ENCODE measurements at places on chromosomes 5 and 9. TPM values are rescaled to one million over a fixed set of nuclear protein-coding genes. Genes with fewer than 3 reads are reported as not detected.

- H3K36me3 ChIP-seq: no peaks in the 10 kb centered on the region
- DNase-seq: no peak
- H3K27ac ChIP-seq: no peak overlapping the region
- H3K4me1 ChIP-seq: no peaks in the 10 kb centered on the region
- no peak overlapping the region for H3K4me3 ChIP-seq
- no peaks in the 10 kb centered on the region for H3K27me3 ChIP-seq
These were observed 420.8 kb downstream of the MTRR start for GRCh38 chr5:8289779-8290178.

- H3K27ac ChIP-seq: peak overlapping the region; percentile 79
- peaks cover 20% of the 10 kb centered on the region for H3K36me3 ChIP-seq
- peak overlapping the region; percentile 37 for H3K4me3 ChIP-seq
- H3K4me1 ChIP-seq: peaks cover 27% of the 10 kb centered on the region
These were observed 41.9 kb downstream of the NACC2 start for GRCh38 chr9:136052991-136053756.

DNA sequence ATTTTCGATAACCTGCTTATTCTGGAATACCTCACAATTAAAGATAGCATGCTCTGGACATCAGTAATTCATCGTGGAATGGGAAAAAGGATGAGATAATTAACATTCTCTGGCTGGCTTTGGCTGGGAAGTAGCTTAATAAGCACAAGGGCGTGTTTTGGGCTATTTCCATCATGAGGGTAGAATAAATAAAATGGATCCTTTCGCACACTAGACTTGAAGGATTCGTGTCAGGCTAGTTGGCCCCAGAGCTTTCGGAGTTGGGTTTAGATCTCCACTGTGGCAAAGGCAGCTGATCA, 151.2 kb upstream of the ADRA1B start:
- no peaks in the 10 kb centered on the region for H3K36me3 ChIP-seq
- peak overlapping the region; percentile 60 for H3K27ac ChIP-seq
- DNase-seq: no peak
- no peaks in the 10 kb centered on the region for H3K27me3 ChIP-seq
- H3K4me1 ChIP-seq: peaks cover 16% of the 10 kb centered on the region

- no peaks in the 10 kb centered on the region for H3K4me1 ChIP-seq
- no peak overlapping the region for H3K4me3 ChIP-seq
- no peak for DNase-seq
- H3K27ac ChIP-seq: no peak overlapping the region
- H3K36me3 ChIP-seq: no peaks in the 10 kb centered on the region
- no peaks in the 10 kb centered on the region for H3K27me3 ChIP-seq
These were observed 134.7 kb upstream of the SV2C start for GRCh38 chr5:75948438-75948837.

DNA sequence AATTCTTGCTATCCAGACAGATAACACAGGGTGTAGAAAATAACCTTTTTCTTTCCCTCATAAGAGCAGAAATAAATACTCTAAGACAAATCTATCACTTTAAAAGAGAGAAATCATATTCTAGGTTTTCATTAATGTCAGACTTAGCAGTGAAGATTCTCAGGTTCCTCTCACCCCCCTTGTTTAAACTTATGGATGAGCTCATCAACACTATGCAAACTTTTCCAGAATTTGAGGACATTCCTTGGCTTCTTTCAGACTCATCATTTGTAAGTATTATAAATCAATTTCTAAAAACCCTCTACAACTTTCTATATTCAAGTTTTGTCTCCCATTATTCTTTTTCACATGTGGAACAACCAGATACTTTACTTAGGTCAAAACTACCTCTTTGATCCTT, 374.9 kb upstream of the TRPC7 start:
- H3K4me3 ChIP-seq: no peak overlapping the region
- no peak overlapping the region for H3K27ac ChIP-seq
- DNase-seq: no peak
- no peaks in the 10 kb centered on the region for H3K27me3 ChIP-seq

- DNase-seq: no peak
- H3K27me3 ChIP-seq: no peaks in the 10 kb centered on the region
- H3K4me3 ChIP-seq: no peak overlapping the region
- H3K36me3 ChIP-seq: peaks cover 4% of the 10 kb centered on the region
- H3K27ac ChIP-seq: no peak overlapping the region
- H3K4me1 ChIP-seq: no peaks in the 10 kb centered on the region
These were observed 41.3 kb downstream of the EFCAB9 start for GRCh38 chr5:172235132-172235780.

GRCh38 chr5:55582256-55582655, 47.5 kb upstream of the PLPP1 start:
- no peak for DNase-seq
- no peaks in the 10 kb centered on the region for H3K27me3 ChIP-seq
- no peak overlapping the region for H3K4me3 ChIP-seq
- H3K4me1 ChIP-seq: peaks cover 20% of the 10 kb centered on the region
- no peak overlapping the region for H3K27ac ChIP-seq
- no peaks in the 10 kb centered on the region for H3K36me3 ChIP-seq

DNA sequence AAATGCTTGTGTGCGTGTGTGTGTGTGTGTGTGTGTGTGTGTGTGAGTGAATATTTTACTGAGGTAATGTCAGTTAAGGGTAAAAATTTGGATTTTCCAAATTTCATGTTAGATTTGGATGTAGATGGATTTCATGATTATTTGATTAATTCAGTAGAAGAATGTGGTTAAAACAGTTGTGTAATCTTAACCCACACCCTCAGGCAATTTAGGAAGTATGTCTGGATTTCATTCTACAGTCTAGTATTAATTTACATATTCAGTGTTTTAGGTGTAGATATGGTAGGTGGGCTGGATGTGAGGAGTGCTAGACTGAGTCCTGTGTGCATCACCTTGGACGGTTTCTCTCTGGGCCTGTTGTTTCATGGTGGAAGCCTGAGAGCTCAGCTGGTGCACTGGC, 99.1 kb upstream of the CKMT2 start:
- no peaks in the 10 kb centered on the region for H3K4me1 ChIP-seq
- H3K27me3 ChIP-seq: no peaks in the 10 kb centered on the region
- H3K4me3 ChIP-seq: no peak overlapping the region
- H3K27ac ChIP-seq: no peak overlapping the region
- H3K36me3 ChIP-seq: no peaks in the 10 kb centered on the region

GRCh38 chr9:135929656-135930445, 22.5 kb upstream of the CAMSAP1 start:
- H3K27ac ChIP-seq: no peak overlapping the region
- DNase-seq: no peak
- H3K36me3 ChIP-seq: peaks cover 36% of the 10 kb centered on the region
- H3K4me3 ChIP-seq: no peak overlapping the region
- H3K4me1 ChIP-seq: no peaks in the 10 kb centered on the region

GRCh38 chr9:98501819-98502218, 206.9 kb downstream of the GABBR2 start:
- DNase-seq: no peak
- no peak overlapping the region for H3K4me3 ChIP-seq
- no peaks in the 10 kb centered on the region for H3K36me3 ChIP-seq

DNA sequence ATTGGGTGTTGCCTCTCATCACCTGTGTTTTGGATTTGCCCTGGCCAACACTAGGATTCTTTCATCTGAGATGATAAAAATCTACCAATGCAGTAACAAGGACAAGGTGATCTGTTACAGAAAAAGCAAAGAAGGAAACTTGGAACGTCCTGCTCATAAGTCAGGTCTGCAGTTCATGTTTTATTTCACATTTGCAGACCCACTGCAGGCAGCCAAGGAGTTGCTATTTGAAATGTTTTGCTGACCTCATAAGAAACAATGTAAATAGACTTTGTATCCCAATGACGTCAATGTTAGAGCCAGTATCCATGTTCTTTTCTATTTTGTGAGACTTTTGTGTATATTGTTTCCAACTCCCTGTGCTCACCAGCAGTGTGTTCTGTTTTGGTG, 312.9 kb downstream of the DEPDC1B start:
- no peak for DNase-seq
- no peak overlapping the region for H3K27ac ChIP-seq
- no peaks in the 10 kb centered on the region for H3K4me1 ChIP-seq

DNA sequence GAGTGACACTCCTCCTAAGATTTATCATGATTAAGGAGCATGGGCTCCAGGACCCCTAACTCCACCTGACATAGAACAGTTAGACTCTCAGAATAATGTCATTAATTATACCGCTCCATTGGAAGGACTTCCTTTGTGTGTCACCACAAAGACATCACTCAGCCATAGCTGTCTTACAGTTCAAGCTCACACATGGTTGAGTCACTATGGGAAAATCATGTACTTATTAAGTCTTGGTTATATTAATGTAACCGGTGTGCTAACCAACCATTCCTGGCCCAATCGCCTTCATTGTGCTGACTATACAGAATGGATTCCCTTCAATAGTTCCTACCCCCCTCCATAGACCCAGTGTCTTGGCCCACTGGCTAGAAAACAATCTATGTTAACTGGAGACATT, 10.9 kb upstream of the MCCC2 start:
- no peak overlapping the region for H3K27ac ChIP-seq
- no peaks in the 10 kb centered on the region for H3K27me3 ChIP-seq
- H3K4me1 ChIP-seq: no peaks in the 10 kb centered on the region
- no peak overlapping the region for H3K4me3 ChIP-seq

- no peak overlapping the region for H3K27ac ChIP-seq
- no peaks in the 10 kb centered on the region for H3K27me3 ChIP-seq
- H3K4me1 ChIP-seq: no peaks in the 10 kb centered on the region
- H3K36me3 ChIP-seq: no peaks in the 10 kb centered on the region
These were observed 1883.7 kb upstream of the C9orf72 start for GRCh38 chr9:29456940-29457339.

DNA sequence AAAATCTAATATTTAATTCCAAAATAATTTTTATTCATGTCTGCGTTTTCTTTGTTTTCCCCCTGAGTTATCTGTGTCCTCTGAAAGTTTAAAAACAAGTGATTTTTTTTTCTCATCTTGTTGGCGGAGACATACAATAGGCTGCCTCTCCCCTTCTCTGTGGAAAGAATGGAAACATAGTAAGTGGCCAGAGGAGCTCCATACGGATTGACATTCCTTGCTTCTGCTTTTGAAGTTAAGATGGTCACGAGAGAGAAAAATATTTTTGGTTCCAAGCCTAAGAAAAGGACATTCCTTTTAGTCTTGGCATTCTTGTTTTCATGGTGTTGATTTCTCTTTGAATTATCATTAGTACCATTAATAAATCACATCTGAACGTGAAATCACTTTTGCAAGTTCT, 28.3 kb downstream of the ZNF462 start:
- DNase-seq: no peak
- H3K36me3 ChIP-seq: no peaks in the 10 kb centered on the region
- H3K4me1 ChIP-seq: no peaks in the 10 kb centered on the region
- no peak overlapping the region for H3K4me3 ChIP-seq
- no peak overlapping the region for H3K27ac ChIP-seq
- H3K27me3 ChIP-seq: no peaks in the 10 kb centered on the region

GRCh38 chr5:150393096-150393645, 19.5 kb downstream of the CD74 start:
- H3K4me1 ChIP-seq: no peaks in the 10 kb centered on the region
- peaks cover 90% of the 10 kb centered on the region for H3K36me3 ChIP-seq
- H3K27ac ChIP-seq: no peak overlapping the region
- H3K27me3 ChIP-seq: no peaks in the 10 kb centered on the region
- no peak overlapping the region for H3K4me3 ChIP-seq

GRCh38 chr5:154159343-154159742, 31.2 kb upstream of the GALNT10 start:
- no peaks in the 10 kb centered on the region for H3K36me3 ChIP-seq
- DNase-seq: no peak
- H3K27me3 ChIP-seq: no peaks in the 10 kb centered on the region
- no peak overlapping the region for H3K27ac ChIP-seq
- no peak overlapping the region for H3K4me3 ChIP-seq

DNA sequence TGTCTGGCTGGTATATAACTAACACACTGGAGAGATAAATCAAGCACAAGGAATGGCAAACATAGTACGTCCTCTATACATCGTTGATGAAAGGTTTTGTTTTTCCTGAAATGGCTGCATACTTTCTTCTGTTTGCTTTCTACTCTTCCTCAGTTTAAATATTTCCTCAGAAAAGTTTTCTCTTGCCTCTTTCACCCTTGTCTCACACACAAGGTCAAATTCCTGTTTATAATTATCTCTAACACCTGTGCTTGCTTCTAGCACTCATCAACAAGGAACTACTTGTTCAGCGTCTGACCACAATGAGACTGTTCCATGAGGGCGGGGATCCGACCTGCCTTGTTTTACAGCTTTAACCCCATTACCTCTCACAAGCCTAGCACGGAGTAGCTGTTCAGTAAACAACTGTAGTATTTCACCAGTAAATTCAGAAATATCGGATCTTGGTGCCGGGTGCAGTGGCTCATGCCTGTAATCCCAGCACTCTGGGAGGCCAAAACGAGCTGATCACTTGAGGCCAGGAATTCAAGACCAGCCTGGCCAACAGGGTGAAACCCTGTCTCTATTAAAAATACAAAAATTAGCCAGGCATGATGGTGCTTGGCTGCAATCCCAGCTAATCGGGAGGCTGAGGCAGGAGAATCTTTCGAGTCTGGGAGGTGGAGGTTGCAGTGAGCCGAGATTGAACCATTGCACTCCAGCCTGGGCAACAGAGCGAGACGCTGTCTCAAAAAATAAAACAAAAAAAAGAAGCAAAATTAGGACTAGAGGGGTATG, 37.0 kb downstream of the NR6A1 start:
- no peak for DNase-seq
- H3K4me3 ChIP-seq: no peak overlapping the region
- H3K27me3 ChIP-seq: no peaks in the 10 kb centered on the region
- H3K27ac ChIP-seq: no peak overlapping the region

DNA sequence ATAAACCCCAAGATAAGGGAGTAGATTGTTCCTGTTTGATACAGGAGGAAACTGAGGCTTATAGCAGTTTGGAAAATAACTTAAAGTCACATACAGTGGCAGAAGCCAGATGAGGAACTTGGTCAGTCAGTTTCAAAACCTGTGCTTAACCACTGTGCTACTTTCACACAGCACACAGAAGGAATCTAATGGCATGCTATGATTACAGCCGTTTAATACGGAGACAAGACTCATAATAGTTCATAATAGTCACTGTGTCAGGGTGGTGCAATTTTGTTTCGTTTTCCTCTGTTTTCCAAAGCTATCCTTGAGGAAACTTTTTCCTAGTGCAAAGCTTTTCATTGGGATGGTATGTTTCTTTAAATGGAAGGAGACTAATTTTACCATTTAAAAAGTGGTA, 112.3 kb downstream of the GCNT1 start:
- H3K27me3 ChIP-seq: no peaks in the 10 kb centered on the region
- no peaks in the 10 kb centered on the region for H3K4me1 ChIP-seq
- H3K27ac ChIP-seq: no peak overlapping the region
- H3K36me3 ChIP-seq: no peaks in the 10 kb centered on the region
- no peak for DNase-seq

GRCh38 chr9:36937346-36937745, 96.7 kb downstream of the PAX5 start:
- H3K4me1 ChIP-seq: no peaks in the 10 kb centered on the region
- no peak for DNase-seq
- no peaks in the 10 kb centered on the region for H3K27me3 ChIP-seq
- no peak overlapping the region for H3K4me3 ChIP-seq
- H3K36me3 ChIP-seq: no peaks in the 10 kb centered on the region

Gene LCN1
- not detected for total RNA-seq

Gene ORM2
- total RNA-seq: 0.64 TPM

Gene IDNK
- total RNA-seq: not detected

Gene VAV2
- 12.7 TPM for total RNA-seq

Gene COL15A1
- total RNA-seq: 58.6 TPM

Gene BARX1
- total RNA-seq: not detected

Gene TPD52L3
- total RNA-seq: not detected

Gene PCDHGB2
- 12.2 TPM for total RNA-seq

Gene LEAP2
- total RNA-seq: 0.21 TPM

Gene TUSC1
- 45.7 TPM for total RNA-seq

Gene FREM1
- total RNA-seq: 0.85 TPM

Gene FOXD4
- not detected for total RNA-seq

Gene UCK1
- total RNA-seq: 39.8 TPM

Gene SLC27A6
- 0.43 TPM for total RNA-seq

Gene C1QTNF3
- total RNA-seq: 1.3 TPM

Gene GLRX
- 18.5 TPM for total RNA-seq

Gene SPATA31C1
- not detected for total RNA-seq

Gene FGF18
- 6.9 TPM for total RNA-seq

Measured in ascending aorta (tissue), 2 donors.